ENCODE measurements at places on chromosomes 6 and 20.
A peak's percentile ranks its signal among the peaks of the same experiment; 100 is the strongest.

DNA sequence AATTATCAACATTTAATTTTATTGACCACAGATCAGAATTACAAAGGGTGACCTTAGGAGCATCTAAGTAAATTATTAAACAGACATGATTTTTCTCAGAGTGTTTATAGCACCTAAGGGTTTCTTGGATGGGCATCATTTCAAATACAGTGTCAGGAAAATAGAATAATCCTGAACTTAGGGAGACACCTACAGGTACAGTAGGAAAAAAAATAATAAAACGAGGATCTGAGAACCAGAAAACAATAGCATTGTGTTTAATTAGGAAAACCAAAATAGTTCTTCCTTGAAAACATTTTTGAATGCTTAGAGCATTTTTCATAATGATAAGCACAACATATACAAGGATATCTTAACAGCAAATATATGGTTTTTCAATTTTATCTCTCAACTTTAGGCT, 39.2 kb downstream of the MMUT start:
- peak; percentile 14 for DNase-seq

DNA sequence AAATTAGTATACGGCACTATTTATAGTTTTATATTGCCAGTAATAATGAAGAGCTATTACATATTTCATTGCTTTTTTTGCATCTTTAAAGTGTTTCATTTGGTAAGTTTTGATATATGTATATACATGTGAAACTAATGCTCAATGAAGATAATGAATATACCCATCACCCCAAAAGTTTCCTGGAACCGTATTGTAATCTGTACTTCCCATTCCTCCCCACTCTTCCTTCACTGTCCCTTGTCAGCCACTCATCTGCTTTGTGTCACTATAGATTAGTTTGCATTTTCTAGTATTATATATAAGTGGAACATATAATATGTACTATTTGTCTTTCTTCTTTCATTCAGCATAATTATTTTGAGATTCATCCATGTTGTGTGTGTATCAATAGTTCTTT, 10.3 kb upstream of the TBC1D32 start:
- no peak for DNase-seq

DNA sequence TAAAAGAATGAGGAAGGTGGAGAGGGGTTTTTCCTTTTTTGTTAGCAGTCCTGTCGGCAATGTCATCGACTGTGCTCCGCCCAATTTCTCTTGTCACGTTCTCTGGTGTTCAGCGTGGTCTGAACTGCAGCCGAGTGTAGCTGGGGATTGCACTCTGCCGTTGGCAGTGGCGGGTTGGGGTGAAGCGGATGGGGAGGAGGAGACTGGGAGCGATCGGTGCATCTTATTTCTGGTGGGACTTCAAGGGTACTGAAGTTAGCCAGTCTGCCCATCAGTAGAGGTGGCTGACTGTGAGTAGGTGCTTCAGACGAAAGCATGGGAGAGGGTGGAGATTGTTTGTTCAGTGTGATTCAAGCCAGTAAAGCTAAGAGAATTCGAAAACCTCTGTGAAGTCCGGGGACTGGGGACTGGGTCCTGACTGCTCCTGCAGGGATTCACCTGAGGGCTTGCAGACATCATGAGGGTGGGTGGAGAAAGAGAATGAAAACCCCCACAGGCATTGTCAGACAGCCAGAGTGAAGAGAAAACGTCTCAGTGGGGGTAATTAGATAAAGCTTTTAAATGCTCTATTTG, 5.1 kb downstream of the RREB1 start:
- no peak for DNase-seq

GRCh38 chr6:20472748-20473147, 61.5 kb upstream of the CDKAL1 start:
- DNase-seq = no peak

GRCh38 chr6:90250405-90250804, 46.2 kb downstream of the BACH2 start:
- DNase-seq = no peak

DNA sequence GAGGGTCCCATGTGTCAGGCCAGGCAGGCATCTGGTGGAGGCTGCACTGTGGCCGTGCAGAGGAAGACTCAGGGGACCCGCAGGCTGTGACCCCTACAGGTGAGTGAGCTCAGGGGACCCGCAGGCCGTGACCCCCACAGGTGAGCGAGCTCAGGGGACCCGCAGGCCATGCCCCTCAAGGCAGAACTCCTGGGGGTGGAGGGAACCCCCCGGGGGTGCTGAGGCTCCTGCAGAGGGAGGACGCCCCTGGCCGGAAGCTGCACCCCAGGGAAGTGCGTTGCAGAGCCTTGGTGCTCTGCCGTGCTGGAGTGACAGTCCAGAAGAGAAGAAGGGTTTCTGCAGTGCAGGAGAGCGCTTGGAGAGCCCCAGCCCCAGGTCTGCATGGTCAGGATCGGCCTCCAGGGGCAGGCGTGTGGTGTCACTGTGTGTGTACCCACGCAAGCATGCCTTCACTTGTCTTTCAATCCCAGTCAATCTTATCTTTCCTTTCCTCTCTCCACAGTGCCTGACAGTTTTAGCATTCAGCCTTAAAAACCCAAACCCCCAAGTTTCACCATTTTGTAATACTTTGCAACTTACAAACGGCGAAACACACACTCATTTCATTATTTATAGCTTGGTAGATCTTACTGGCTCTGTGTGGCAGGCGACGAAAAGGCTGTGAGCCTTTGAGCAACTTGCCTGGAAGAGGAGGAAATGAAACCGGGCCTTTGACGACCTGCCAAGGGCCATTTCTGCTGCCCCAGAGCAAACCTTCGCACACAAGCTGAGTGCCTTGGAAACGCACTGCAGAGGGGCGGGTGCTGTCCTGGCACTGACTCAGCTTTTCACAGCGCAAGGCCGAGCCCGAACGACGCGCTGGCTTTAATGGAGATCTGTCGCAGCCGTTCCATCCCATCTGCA, 101.4 kb upstream of the AGPAT4 start:
- DNase-seq = no peak

DNA sequence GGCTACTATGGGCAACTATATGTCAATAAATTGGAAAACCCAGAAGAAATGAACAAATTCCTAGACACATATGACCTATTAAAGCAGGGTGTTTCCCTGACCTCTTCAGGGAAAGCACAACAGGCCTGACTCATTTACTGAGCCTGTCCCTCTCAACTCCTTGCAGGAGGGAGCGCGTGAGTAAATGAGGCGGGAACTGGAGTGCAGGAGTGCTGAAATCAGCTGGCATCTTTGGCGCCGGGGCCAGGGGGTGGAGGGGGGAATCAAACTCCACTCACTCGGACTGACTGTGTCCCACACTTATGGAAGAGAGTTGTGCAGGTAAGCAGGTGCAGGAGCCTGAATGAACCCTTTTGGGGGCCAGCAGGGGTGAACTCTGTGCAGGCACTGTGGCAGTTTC, 671.2 kb upstream of the PTCHD4 start:
- no peak for DNase-seq

DNA sequence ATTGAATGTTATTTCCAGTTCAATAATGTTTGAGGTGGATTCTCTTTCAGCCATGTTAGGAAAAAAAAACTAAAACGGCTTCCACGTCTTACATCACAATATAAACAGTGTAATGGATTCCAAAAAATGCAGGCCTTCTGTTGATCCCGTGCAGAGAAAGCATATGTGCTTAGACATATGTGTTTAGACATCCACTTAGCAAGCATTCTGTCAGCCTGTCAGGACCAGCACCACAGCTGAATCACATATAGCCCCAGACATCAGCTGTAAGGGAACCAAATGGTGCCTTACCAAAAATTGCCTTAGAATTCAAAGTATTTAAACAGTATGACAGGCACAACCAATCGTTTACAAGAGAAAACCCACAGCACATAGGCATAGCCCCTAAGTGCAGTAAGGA, 304.9 kb downstream of the EYA4 start:
- no peak for DNase-seq

- no peak for DNase-seq
Observed at GRCh38 chr20:47427746-47428145, 71.2 kb upstream of the ZMYND8 start.

DNA sequence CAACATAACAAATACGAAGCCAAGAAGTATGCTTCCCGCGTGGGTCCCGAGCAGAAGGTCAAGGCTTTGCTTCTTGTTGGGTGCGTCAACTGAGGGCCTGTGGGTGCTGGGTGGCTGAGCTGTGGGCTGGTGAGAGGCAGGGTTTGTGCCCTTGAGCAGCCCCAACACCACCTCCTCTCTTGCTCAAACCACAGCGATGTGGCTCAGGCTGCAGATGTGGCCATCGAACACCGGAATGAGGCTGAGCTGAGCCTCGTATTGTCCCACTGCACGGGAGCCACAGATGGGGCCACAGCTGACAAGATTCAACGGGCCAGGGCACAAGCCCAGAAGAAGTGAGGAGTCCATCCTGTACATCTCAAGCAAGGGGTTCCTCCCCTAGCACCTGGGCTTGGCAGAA, 7.0 kb upstream of the PTPRA start:
- no peak for DNase-seq

DNA sequence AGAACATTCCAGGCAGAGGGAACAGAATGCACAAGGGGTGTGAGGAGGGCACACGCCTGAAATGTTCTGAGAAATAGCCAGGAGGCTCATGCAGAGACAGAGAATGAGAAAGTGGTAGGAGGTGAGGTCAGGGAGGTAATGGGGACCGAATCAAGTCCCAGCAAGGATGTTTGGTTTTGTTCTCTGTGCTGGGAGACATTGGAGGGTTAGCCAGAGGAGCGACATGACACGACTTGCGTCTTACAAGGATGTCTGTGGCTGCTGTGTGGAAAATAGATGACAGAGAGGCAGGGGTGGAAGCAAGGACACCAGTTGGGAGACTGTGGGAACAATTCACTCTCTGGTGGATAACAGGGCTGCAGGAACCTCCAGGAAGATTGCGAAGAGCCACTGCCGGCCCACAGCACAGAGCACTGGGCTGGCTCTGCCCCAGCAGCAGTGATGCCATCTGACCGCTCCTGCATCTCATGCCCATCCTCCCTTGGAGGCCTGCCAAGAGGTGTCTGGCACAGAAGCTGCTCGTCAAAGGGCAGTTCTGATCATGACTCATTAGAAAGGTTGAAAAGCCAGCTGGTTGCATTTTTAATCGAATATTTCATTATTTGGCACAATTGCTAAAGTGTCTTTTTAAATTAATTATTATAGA, 57.7 kb upstream of the CD83 start:
- DNase-seq = no peak
